ENCODE measurements at places on chromosomes 12 and 14.

DNA sequence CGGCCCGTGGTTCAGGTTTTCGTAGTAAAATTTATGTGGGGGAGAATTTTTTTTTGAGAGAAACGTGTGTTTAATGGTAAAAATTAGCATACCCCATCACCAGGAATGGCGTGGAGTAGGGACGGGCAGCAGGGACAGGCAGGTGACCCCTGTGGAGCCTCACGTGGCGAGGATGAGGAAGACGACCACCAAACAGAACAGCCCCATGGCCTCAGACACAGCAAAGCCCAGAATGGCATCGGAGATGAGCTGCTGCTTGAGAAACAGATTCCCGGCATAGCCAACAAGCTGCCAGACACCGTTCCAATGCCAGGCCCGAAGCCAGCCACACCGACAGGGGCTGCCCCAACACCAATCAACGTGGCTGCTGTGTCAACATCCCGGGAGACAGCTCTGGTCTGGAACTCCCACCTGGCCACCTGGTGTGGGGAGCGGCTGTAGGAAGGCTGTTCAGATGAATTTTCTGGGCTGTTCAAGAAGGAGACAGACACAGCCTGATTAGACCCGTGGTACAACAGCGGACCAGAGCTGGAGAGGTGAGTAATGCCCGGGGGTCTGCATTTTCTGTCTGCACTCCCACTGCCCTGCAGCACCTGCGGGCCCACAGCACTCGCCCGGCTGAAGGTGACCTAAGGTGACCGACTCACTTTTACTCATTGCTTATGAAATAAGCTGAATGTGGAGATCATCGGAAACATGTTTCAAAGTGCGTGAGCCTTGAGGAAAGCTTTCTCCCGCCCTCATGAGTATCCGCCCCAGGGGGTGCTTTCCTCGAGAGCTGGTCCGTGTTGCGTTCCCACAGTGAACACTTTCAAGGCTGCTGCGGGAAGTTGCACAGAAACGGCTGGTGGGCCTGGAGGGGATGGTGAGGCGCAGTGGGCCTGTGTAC, 10.6 kb downstream of the TMEM121 start:
- DNase-seq: no peak

DNA sequence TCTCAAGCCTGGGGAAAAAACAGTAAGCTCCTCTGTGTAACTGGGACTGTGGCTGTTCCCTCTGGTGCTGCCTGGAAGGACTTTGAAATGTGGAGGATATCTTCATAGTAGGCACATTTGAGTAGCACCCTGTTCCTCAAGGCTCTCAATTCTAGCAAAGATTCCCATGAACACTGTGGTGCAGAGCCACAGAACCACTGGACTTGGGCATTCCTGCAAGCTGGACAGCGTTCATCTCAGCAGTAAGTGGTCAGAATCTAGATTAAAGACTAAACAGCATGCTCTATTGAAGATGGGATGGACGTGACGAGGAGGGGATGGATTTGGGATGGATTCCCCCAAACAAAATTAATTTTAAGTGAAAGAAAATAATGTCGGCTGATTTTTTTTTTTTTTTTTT, 9.4 kb upstream of the YBX3 start:
- DNase-seq: no peak

DNA sequence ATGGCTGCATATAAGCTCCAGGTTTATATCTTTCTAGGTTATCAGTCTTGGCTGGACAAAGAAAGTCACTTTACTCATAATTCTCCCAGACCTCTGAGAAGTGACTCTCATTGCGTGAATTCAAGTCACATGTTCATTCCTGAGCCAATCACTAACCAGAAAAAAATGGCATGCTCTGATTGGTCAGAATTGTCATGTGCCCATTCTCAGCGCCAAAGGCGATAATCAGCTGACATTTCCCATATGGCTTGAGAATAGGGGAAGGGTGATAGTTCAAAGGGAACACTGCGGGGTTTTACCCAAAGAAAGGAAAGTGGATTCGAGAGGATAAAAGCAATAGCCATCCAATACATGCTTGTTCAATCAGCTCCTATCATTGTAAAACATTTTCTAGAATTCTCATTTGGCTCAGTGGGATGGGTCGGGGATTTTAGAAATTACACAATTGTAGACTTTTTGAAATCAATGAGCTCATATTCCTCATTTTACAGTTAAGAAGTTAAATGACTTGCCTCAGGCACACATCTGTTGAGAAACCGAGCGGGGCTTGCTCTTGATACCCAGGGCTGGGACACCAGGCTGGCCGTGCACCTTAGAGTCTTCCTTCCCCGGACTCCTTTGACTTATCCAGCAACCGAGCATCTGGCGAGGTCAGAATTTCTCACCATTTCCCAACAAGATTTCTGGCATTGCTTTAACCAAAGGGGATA, 454.0 kb upstream of the TBX3 start:
- no peak for DNase-seq

- DNase-seq: no peak
These were observed 141.3 kb upstream of the HIF1A start for GRCh38 chr14:61553730-61554641.

GRCh38 chr14:29339494-29340172, 573.0 kb downstream of the FOXG1 start:
- DNase-seq: no peak

GRCh38 chr12:104490186-104490585, 33.4 kb downstream of the CHST11 start:
- no peak for DNase-seq

GRCh38 chr14:25626986-25627385, 577.0 kb upstream of the STXBP6 start:
- DNase-seq: no peak

DNA sequence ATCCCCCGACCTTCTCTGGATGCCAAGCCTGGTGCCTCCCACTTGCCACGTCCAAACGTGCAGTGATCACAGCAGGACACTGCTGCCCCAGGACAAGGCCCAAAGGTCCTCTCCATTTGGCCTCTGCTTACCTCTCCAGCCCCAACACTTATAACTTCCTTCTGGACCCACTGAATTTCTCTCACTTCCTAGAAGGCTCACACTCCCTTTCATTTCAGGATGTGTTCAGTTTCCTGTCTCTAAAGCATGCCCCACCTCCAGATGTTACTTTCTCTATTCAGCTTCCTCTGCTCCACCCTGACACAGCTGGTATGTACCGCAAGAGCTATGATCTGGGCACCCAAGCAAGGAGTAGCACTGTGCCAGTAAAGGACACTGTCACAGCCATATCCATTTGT, 33.0 kb downstream of the CDKL1 start:
- DNase-seq: peak; percentile 77

DNA sequence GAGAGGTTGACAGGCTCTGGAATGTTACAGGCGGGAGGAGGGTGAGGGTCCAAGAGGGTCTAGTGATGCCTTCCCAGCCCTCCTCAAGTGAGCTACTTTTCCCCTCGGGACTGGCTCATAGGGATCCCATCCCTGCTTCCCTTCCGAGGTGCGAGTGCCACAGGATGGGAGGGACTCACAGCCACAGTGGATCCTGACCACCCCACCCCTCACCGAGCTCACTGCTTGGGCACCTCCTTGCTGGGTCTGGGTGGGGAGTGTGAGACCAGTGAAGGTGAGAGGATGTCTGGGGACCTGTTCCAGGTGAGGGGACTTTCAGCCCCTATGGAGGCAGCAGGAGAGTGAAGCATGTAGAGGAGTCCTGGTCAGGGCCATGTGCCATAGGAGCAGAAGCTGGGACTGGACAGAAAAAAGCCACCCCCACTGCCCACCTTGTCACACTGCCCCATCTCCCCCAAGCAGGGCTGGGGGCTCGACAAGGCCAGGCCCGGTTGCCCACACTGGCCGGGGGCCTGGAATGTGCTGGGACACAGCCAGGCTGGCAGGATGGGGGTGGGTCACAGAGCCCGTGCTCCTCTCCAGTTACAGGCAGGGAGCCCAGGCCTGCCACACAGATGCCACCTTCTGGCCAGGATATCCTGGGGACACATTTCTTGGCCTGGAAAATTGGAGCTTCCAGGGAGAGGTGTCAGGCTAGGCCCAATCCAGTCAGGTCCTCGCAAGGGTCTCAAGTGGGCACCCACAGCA, 1.7 kb upstream of the TNS2 start:
- DNase-seq: no peak

GRCh38 chr12:113476176-113476986, 4.7 kb upstream of the LHX5 start:
- DNase-seq: no peak

DNA sequence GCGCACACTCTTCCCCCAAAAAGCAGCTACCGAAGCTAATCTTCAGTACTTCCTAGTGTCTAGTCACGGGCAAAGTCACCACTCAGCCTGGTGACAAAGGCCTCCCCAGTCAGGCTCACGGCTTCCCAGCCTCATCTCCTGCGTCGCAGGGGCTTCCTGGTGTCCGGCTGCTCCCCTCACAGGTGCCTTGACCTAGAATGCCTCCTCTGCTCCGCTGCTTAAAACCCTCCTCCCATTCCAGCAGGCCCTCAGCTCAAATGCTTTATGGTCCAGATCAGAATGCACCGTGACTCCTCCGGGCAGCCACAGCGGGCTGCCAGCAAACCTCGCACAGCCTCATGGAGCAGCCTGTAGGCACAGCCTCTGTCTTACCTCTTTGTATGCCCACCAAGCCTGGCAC, 53.1 kb downstream of the PRIMA1 start:
- DNase-seq: no peak

DNA sequence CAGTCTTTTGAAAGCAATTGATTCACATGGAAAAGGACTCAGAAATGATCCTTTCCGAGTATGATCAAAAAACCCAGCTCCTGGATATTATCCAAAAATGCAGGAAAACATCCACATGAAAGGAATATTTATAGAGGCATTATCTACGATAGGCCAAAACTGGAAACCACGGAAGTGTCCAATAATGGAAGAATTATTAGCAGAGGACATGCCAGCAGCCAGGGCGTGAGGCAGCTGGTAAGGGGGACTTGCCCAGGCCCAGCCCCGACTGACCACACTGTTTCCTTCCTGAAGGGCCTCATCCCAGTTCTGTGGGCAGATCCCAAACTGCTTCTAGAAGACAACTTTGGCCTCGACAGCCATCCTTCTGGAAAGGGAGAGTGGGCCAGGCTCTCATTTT, 20.5 kb downstream of the ACTN1 start:
- DNase-seq: no peak

- DNase-seq: peak; percentile 63
These were observed 614 bp upstream of the ARF6 start for GRCh38 chr14:49892301-49892635.

GRCh38 chr14:77153802-77154201, 12.2 kb upstream of the ZDHHC22 start:
- no peak for DNase-seq

- no peak for DNase-seq
These were observed 285.1 kb upstream of the NOS1 start for GRCh38 chr12:117646520-117646919.

DNA sequence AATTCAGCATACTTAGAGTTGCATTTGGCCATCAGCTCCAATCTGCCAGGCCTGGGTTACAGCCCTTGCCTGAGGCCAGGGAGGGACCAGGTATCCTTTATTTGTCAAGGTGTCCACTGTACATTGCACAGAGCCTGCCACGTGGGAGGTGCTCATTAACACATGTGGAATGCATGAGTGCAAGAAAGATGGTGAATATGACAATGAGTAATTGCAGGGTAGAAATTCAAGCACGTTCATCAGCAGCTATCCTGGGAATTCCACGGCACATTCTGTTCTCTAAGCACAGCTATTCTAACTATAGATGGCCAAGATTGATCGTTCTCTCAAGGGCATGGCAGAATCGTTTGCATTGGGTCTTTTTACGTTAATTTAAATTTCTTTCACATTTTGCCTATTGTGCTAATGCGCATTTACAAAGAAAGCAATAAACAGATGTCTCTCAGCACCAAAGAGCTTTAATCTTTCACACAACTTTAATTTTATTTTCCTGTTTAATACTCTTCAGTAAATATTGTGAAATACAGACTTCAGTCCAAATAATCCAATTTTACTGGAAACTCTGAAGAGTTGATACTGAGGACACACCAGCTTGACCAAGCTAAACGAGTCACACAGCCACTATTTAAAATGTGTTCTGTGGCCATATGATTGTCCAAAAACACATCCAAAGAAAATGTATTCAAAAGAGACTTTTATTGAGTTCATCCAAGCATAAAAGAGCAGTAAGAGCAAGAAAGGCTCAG, 1025.7 kb upstream of the TMEM132C start:
- DNase-seq: no peak

DNA sequence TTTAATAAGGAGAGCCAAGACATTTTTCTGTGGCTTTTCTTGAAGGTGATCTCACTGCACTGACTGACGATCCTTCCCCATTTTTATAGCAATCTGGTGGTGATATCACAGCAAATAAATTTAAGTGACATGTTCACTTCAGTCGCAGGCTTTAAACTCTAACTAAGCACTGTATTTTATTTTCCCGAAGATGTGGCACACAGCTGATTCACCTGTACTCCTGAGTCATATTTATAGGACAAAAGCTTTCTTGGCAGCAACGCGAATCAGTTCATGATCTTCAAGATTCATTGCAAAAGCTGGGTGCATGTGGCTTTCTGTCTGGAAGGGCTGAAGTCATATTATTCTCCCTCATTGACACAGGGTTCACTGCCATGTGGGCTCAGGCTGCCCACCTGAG, 79.8 kb upstream of the TUNAR start:
- no peak for DNase-seq

DNA sequence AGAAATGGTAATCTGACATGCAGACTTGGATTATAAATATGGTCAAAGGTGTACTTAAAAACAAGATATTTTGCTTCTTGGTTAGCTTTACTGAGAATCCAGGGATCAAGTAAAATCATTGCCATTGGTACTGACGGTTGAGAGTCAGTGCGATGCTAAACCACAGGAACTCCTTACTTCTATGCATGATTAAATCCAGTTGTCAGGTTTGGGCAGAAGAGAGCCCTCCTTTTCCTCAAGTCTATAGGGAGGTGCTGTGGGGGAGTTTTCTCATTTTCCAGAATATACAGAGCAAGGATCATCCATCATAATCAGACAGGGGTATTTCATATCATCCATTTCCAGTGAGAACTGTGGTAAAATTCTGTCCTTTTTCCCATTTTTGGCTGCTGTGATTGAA, 839.1 kb downstream of the NRXN3 start:
- no peak for DNase-seq

GRCh38 chr14:73785336-73785833, 66.2 kb upstream of the PTGR2 start:
- no peak for DNase-seq

GRCh38 chr12:27164330-27165040, 79.6 kb upstream of the STK38L start:
- DNase-seq: no peak
